GM13976 (cell line): ENCODE measurements at places on chromosomes 13 and 19.

- DNase-seq: no peak
Observed at GRCh38 chr13:78599645-78600279, 3.6 kb downstream of the POU4F1 start.

DNA sequence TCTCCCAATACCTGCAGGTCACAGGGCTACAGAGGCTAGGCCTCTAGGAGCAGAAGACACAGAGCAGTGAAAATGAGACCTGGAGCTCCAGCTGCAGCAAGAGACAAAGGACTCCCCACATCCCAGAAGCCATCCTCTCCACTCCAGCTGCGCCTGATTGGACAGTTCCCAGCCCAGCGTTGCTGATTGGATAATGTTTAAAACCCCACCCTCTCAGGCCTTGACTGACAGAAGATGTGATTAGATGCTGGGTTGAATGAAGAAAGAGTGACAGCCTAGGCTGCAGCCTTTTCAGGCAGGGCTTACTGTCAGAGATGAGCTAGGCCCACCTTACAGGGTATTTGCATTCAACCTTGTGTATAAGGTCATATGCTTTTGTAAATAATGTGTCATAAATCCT is 59.4 kb downstream of the ZNF708 start:
- no peak for DNase-seq

DNA sequence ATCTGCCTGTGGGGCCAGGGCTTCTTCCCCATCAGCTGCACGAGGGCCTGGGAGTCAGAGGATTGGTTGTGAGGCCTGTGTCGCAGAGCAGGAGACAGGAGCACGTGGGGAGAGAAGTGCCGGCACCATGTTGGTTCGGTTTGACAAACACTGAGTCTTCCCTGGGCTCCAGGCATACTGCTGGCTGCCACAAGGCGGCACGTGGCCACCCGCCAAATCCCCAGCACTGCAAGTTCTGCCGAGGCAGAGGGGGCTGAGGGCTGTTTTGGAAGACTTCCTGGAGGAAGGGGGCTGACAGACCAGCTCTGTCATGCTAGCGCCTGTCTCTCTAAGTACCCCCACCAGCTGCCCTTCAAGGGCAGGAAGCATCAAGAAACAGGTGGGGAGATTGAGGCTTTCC is 9.5 kb downstream of the SHANK1 start:
- no peak for DNase-seq

DNA sequence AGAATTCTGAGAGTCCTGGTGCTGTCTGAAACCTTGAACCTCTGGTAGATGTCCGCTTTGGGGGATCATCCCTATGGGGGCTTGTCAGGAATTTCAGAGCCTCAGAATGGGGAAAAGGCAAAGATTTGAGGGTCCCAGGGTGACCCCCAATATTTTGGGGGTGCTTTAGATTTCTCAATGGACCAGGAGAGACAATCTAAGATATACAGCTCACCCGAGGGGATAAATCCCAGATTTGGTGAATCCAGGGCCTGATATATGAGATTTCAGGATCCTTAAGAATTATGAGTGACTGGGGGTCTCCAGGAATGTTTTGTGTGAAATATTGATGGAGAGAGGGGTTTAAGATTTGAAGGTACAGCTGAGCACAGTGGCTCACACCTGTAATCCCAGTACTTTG is 3.3 kb downstream of the CAPN12 start:
- no peak for DNase-seq

DNA sequence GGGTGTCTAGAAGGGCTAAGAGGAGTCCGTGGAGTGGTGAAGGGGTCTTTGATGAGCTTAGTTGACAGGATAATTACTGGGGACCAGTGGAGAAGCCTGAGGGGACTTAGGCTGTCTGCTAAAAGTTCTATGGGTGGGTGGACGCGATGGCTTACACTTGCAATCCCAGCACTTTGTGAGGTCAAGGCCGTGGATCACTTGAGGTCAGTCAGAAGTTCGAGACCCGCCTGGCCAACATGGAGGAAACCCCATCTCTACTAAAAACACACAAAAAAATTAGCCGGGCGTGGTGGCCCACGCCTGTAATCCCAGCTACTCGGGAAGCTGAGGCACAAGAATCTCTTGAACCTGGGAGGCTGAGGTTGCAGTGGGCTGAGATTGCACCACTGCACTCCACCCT is 2.8 kb upstream of the GSK3A start:
- no peak for DNase-seq

- DNase-seq: no peak
Observed at GRCh38 chr13:111485491-111486250, 165.2 kb downstream of the TEX29 start.

- no peak for DNase-seq
Observed at GRCh38 chr19:15286688-15287365, 45.5 kb downstream of the BRD4 start.

DNA sequence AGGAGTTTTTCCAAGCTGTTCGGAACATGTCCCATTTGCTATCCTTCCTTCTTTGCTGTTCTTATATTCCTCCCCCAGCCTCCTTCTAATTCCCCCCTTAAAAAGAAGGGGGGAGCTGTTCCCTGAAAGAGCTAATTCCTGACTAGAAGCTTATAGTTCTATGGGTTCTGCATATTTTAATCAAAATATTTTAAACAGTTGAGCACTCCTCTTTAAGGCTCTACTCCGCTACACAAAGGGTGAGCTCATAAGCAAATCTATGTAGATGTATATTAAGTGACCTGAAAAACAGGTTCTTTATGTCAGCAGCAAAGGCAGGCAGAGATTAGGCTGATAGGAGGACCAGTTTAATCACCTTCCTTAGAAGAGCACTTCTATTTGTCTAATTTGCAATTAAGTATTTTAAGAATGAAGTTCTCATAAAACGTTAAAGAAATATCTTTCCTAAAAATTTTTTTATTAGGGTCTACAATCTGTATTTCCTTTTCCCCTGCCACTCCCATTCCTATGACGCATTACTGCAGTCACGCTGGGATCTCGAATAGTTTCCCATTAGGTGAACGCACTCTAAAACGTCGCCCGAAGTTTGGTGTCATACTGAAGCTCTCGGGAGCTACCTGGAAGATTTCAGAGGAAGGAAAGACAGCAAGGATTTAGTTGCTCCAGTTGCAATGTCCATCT is 5.2 kb downstream of the EFNB2 start:
- no peak for DNase-seq

DNA sequence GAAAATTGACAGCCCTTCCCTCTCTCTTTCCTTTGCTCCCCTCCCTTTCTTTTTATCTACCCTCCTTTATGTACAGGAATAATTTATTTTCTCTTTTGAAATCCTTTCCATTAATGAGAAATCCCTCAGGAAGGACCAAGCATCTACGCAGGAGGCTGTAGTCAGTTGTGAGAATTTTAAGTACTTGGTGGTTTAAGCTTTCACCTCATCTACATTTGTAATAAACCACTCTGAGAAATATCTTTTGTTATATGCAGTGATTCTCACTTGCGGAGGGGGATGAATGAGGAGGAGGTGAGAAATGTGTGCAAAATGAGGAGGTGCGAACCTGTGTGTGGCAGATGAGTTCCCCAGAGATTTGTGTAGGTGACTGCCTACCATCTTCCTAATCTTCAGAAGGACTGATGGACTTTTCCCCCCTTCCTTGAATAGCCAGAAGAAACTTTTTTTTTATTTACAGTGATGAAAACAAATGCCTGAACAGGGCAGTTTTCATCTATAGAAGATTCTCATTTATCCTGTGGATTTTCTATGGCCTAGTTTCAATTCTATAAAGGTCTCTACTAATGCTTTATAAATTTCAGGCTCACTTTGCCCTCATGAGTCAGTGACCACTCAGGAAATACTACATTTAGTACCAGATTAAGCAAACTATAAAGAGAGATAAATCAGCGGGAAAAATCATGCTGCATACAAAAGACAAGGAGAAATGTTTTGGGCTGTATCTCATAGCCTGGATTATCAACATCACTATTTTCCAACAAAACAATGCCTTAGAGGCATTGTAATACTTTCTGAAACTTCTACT is 118.3 kb downstream of the LHFPL6 start:
- no peak for DNase-seq

- no peak for DNase-seq
Observed at GRCh38 chr13:20354722-20355121, 122.6 kb upstream of the GJB6 start.

DNA sequence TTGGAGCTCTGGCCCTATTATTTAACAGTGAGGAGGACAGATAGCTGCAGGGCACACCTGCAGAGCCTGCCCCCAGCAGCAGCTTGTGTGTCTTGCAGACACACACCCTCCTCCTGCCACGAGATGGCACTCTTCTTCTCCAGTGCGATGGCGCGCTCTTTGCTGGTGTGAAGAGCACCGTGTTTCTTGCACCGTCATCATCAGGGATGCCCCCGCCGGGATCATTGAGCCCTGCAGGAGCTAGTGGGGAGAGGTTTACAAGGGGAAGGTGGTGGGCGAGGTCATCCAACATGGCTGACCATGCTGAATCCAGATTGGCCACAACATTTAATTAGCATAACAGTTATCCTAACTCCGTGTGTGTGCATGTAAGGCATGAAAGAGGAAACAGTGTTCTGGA is 105.6 kb downstream of the RAB20 start:
- DNase-seq: peak; percentile 91

DNA sequence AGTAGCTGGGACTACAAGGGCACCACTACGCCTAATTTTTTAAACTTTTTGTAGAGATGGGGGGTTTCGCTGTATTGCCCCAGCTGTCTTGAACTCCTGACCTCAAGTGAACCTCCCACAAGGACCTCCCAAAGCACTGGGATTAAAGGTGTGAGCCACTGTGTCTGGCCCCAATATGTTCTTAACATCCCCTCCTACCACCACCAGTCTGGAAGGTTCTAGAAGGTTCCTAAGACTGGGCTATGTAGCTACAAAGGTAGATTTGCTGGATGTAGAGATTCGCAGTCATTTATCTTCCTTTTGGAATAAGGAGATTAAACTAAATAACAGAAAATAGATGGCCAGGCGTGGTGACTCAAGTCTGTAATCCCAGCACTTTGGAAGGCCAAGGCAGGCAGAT is 5.3 kb downstream of the HSD17B14 start:
- no peak for DNase-seq

DNA sequence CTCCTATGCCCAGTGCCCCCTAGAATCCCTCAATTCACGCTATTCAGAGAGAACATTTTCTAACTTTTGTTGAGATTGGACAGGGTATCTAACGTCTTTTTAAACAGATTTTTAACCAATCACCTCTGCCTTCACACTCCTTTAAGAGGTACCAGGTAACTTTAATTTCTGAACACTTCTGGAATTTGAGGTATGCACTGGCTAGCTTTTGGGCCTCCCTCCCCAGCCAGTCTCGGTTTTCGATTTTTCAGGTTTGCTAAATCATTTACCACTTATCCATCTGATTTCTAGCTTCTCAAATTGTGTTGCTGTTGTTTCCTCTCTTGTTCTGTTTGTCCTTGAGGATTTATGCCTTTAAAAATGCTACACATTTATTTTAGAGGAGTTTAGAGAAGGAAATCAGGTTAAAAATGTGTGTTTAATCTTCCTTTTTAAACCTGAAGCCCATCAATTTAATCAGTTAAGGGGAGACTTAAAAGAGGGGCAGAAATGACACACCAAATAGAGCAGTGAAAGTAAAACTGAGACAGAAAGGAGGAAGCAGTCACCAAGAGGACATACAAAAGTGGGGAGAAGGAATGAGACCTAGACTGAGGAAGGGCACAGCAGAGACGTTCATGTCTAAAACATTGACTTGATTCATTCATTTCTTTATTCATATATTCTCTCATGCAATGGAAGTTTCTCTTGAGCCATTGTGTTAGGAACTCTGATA is 139.6 kb upstream of the HTR2A start:
- DNase-seq: peak; percentile 25

DNA sequence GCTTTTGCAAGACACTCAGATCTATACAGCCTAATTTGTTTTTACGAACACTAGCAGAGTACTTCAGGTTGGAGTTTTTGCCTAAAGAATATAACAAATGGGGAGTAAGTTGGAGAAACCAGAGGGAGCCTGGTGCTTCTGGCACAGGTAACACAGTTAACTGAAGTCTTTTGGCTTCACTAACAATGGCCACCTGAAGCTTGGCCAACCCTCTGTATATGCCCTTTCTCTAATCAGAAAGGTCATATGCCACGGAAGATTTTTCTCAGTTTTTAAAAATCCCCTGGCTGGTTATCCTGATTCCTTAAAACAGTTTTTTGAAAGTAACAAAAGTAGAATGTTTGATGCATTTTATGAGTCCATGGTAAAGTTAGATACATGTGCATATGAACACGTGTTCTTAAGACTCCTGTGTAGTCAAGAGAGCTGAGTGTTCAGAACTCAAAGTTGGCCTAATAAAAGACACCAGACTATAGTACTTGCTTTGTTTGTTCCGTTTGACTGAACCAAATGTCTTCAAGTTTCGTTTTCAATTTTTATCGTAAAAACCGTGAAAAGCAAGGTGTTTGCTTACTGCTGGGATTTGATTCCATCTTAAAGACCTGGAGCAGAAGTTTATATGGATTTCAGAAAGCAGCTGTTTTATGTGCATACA is 137.5 kb downstream of the KCNRG start:
- DNase-seq: peak; percentile 27

DNA sequence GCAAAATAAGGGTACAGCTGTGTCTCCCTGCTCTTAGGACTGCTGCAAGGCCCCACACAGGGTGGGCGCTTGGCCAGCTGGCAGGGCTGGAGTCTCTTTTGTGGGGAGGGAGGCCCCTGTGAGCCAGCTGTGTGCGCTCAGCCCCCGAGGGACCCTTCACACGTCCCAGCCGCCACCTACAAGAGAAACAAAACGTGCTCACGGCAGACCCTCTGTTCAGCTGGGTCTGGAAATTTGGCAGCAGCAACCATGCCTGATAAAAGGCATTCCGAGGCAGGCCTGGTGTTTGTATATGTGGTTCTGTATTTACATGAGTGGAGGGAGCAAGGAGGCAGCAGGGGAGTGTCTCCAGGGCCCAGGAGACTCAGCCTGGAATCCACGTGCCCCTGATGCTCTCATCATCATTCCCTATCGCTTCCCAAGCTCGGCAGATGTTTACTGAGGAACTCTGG is 49.7 kb downstream of the CRTC1 start:
- no peak for DNase-seq

DNA sequence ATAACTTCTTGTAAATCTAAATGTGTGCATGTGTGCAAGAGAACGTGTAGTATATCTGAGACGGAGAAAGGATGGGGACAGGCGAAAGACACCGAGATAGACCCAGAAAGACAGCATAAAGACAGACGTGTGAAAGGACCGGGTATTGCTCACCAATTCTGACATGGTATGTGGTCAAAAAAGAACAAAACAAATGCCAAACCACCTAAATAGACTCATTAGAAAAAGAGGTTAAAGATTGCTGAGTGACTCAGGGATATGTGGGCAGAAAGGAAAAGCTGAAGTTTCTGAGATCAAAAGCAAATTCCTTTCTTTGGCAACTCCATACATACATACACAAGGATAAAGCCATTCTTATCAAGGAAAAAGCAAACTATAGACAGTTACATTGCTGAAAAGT is 179.7 kb upstream of the TSC22D1 start:
- no peak for DNase-seq

DNA sequence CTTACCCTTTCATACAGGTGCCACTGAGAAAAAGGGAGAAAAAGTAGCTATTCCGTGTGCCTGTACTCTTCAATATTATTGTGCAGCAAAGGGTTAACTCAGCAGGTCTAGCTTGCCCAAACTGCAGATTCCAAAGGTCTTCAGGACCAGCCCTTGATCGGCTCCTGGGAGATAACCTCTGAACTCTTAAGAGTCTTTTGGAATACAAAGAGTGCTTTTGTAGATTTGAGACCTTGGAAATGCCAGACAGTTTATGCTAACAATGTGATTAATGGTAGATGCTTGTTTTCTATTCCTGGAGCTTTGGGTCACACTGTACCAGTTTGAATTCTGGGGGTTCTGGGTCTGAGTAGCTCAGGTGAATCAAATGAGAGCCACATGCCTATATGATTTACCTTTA is 844.7 kb upstream of the MIR17HG start:
- no peak for DNase-seq

- no peak for DNase-seq
Observed at GRCh38 chr19:15371119-15371518, 8.5 kb downstream of the AKAP8 start.
